CD4-positive, alpha-beta T cell treated with Interleukin-1 beta for 1 hour (primary cell): ENCODE measurements at places on chromosomes 16 and 17.

GRCh38 chr16:89540557-89540956 lies 19.9 kb upstream of the RPL13 start:
- no peak for DNase-seq

- no peak for DNase-seq
Observed at GRCh38 chr17:19017804-19018599, 13.4 kb upstream of the FAM83G start.

DNA sequence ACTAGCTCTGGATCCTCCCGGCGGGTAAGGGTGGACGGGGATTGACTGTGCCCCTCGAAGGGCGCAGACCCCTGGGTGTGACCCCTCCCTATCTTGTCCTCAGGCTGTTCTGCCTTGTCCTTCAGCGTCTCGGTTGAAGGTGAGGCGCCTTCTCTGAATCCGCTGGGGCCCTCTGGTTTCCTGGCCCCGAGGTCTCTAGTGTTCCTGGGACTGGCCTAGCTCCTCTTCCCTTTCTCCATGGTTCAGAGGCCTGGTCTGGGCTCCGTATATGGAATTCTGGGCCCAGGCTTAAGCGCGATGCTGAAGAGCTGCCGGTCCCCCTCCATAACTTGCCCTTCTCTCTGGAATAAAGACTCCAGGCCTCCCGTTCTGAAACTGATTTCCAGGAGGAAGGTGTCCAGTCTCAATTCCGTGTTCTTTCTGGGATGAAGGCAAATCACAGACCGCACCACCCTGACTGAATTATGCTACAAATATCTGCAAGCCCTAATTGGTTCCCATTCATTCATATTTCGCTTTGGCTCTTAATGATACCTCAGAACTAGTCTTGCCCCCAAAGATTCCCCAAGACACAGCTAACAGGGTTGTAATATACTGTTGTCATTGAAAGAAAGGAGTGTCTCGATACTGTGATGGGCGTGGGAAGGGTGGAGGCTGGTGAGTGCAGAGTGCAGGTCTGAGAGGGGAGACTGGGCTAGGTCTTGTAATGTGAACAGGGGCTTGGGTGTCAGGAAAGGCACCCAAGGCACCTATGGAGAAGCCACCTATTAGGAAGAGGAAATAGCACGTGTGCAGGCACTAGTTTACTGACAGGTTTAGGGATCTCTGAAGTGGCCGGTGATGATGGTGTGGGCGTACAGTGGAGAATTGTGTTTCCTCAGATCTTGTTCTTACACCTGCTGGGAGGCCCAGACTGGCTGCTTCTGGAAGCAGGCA lies 851 bp downstream of the EDC4 start:
- no peak for DNase-seq

DNA sequence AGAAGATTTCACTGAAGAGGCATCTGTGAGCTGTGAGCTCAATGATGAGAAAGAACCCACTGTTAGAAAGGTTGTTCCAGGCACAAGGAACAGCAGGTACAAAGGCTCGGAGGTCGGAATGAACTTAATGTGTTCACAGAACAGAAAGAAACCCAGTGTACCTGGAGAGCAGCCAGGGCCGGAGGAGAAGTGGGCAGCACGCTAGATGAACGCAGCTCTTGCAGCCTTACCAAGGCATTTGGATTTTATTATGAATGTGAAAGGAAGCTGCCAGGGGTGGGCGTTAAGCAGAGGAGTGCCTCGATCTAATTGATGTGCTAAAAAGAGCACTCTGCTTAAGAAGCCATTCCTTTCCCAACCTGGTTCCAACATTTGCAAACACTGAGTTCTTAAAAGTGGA lies 19.0 kb downstream of the EEF2K start:
- no peak for DNase-seq

GRCh38 chr16:19196871-19197270 lies 28.8 kb downstream of the SYT17 start:
- DNase-seq = no peak

- no peak for DNase-seq
Observed at GRCh38 chr17:1229900-1230501, 40.2 kb upstream of the BHLHA9 start.

- DNase-seq = peak; percentile 77
Observed at GRCh38 chr17:17819561-17819995, 17.2 kb downstream of the SREBF1 start.

DNA sequence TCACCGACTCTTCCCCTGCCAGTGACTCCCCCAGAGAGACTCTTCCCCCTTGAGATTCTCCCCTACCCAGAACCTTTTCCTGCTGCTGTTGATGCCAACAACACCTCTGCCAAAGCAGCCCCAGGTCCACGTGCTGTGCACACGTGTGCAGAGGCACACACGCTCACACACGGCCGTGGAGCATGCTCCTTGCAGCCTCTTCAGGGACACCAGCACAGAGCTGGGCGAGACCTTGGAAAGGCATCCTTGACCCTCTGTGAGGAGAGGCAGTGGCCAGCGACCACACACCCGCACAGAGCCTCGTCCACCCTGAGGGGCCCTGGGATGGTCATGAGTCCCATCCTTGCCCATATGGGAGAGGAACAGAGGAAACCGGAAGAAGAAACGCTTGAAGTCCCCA lies 181.9 kb downstream of the RBFOX3 start:
- DNase-seq = no peak

- DNase-seq = no peak
Observed at GRCh38 chr17:73743518-73744201, 99.4 kb upstream of the SDK2 start.

- no peak for DNase-seq
Observed at GRCh38 chr17:27259356-27259755, 34.6 kb upstream of the WSB1 start.

DNA sequence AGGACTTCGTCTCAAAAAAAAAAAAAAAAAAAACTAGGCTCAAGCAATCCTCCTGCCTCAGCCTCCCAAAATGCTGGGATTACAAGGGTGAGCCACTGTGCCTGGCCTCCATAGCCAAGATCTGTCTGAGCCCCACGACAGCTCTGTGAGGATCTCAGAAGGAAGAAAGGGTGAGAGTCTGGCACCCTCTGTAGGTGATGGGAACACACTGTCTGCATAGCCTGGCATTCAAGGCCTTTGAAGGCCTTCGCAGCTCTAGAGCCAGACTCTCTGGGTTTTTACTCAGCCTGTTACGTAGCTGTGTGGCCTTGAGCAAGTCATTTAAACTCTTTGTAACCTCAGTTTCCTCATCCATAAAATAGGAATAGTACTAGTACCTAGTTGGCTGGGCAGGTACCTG lies 6.3 kb upstream of the XPO6 start:
- DNase-seq = peak; percentile 82

- peak; percentile 57 for DNase-seq
Observed at GRCh38 chr17:31309556-31309955, 4.3 kb downstream of the EVI2B start.

DNA sequence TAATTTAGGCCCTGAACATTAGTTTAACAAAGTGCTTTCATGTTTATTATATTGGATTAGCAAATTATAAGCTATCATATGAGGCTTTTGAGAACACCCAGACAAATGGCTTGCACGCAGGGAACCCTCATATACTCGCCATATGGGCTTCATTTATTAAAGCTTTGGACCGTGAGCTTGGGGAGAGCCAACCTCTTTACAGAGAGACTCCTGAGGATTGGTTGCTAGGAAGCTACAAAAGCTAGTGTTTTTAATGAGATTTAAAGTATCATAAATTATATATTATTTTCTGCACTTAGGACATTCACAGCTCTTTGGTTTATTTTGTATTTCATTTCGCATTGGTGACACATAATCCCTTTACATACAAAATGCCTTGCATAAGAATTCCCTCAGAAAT lies 193.8 kb upstream of the TOX3 start:
- DNase-seq = no peak

- no peak for DNase-seq
Observed at GRCh38 chr17:83012868-83013778, 66.3 kb upstream of the METRNL start.

DNA sequence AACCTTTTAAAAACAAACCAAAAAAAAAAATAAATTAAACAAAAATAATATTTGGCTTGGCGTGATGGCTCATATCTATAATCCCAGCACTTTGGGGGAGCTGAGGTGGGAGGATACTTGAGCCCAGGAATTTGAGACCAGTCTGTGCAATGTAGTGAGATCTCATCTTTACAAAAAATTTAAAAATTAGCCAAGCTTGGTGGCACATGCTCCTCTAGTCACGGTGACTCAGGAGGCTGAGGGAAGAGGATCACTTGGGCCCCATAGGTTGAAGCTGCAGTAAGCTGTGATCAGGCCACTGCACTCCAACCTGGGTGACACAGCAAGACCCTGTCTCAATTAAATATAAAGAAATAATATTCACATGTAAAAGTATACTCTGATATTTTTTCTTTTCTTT lies 12.2 kb downstream of the GNGT2 start:
- DNase-seq = no peak

- no peak for DNase-seq
Observed at GRCh38 chr17:77555121-77555591, 403.3 kb upstream of the TNRC6C start.

GRCh38 chr17:5706577-5707210 lies 122.4 kb upstream of the NLRP1 start:
- DNase-seq = peak; percentile 57

DNA sequence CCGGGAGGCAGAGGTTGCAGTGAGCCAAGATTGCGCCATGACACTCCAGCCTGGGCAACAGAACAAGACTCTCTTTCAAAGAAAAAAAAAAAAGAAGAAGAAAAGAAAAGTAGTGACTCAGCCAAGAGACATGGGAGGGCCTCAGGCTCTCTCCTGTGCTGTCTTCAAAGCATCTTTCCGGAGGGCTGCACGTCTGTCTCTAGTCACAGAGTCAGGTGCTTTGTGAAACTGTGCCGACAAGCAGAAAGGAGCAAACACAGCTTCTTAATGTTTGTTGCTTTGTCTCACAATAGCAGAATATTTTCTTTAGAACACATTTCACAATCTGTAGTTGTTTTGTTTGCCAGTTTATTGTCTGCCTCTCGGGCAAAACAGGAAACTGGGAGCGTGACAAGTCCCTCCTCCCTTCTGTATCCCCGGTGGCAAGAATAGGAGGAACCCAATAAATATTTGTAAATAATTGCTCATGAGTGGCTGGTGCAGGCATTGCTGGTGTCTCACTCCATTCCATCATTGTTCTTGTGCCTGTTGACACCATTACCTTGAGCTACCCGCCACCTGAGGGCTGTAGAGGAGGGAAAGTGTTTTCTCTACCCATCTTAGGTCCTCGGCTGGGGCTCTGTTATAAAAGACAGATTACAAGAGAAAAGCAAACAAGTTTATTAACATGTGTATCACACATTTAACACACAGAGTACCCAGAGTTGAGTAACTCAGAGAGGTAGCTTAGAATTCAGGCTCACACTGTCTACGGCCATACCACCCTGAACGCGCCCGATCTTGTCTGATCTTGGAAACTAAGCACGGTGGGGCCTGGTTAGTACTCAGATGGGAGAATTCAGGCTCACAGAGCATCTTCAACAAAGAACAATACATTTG lies 5.5 kb downstream of the GAST start:
- no peak for DNase-seq

GRCh38 chr16:29747947-29748759 lies 2.4 kb upstream of the C16orf54 start:
- DNase-seq = no peak

DNA sequence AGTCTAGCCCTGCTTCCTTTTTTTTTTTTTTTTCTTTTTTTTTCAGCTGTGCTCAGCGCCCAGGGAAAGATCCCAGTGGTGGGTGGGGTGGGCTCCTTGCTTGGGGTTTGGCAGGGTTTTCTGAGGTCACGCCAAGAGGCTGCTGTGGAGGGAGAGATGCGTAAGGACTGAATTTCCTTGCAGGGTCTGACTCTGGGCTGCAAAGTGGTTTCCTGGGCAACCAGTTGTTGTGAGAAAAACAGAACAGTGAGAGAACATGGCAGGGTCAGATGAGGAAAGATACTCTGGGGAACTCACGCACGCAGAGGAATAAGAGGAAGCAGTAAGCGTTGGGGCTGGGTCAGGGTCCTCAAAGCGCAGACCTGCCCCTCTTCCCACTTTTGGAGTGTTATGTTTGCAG lies 119.5 kb downstream of the IRF8 start:
- DNase-seq = peak; percentile 37

- no peak for DNase-seq
Observed at GRCh38 chr16:68848786-68849185, 5.5 kb downstream of the TANGO6 start.
